ENCODE measurements at places on chromosomes 2 and 18. TPM values are rescaled to one million over a fixed set of nuclear protein-coding genes. Genes with fewer than 3 reads are reported as not detected.

TMX3 gene
- total RNA-seq = 21.7 TPM

LGALSL gene
- 4.7 TPM for total RNA-seq

SH3RF3 gene
- total RNA-seq = 9.1 TPM

HPCAL1 gene
- total RNA-seq = 61.9 TPM

AQP12B gene
- not detected for total RNA-seq

TEX261 gene
- total RNA-seq = 32.3 TPM

CD8A gene
- not detected for total RNA-seq

POTEI gene
- not detected for total RNA-seq
